ENCODE measurements at places on chromosomes 2 and 18.

- DNase-seq: no peak
These were observed 74.9 kb upstream of the TFCP2L1 start for GRCh38 chr2:121359716-121360565.

GRCh38 chr2:23568626-23569190, 183.7 kb downstream of the KLHL29 start:
- DNase-seq: no peak

- DNase-seq: no peak
These were observed 472.0 kb upstream of the ETAA1 start for GRCh38 chr2:66925128-66925527.

DNA sequence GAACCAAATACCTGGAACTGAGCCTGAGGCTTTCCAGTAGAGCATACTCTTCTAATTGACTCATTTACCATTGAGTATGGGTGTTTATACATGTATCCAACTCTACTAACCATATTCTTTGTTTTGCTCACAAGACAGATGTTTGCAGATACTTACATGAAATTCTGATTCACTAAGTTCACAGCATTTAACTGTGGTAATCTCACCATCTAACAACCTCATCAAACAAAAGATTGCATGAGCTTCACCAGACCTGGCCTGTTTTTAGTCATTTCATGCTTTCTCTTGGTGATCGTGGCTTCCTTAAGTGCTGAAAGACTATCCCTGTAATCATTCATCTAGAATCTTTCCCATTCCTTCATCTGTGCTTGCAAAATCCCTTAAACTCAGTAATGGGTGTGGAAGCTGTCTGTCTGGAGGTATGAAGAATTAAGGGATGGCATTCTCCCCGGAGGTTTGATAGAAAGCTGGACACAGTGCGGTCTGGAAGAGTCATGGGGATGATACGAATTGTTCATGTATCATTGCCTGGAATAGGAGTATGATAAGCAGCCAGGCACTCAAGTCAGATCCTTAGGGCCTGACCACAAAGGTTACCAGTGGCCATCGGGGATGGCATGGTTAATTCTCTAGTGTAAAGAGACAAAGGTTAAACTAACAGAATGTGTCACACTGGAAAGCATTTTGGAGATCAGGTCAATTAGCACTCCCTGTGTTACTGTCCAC, 42.0 kb upstream of the IL1R1 start:
- DNase-seq: no peak

DNA sequence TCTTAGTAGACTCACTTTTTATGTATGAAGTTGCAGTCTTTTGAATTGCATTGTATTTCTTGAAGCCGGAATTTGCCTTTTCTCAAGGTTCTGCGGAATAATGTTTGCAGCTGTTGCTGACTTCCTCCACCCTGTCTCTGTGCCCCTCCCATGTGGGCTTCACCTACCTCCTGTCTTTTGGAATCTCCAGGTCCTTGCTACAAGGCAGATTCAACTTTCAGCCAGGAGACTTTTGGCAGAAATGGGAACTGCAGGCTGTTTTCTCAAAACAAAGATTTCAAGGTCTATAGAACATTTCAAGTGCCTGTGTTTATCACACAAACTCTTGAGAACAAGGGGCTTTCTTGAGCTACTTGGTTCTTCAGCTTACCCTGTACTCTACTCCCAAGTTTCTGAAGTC, 25.6 kb downstream of the ZNF236 start:
- no peak for DNase-seq
